Activated T-helper 1 cell treated with anti-CD3 and anti-CD28 coated beads, Interleukin-2, amount 50 U/mL, for 16 hours (primary cell): ENCODE measurements at places on chromosomes 4 and X.
A peak's percentile ranks its signal among the peaks of the same experiment; 100 is the strongest.

- no peak for DNase-seq
These were observed 39.6 kb upstream of the PDLIM5 start for GRCh38 chr4:94412019-94412657.

DNA sequence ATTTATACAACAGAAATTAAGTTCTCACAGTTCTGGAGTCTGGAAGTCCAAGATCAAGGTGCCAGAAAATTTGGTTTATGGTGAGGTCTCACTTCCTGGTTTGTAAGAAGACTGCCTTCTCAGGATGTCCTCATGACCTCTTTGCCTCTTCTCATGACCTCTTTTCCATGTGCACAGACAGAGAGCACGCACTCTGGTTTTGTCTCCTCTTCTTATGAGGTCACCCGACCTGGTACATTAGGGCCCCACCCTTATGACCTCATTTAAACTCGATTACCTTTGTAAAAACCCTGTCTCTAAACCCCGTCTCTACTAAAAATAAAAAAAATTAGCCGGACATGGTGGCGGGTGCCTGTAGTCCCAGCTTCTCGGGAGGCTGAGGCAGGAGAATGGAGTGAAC is 155.9 kb downstream of the KIT start:
- DNase-seq, result no peak

DNA sequence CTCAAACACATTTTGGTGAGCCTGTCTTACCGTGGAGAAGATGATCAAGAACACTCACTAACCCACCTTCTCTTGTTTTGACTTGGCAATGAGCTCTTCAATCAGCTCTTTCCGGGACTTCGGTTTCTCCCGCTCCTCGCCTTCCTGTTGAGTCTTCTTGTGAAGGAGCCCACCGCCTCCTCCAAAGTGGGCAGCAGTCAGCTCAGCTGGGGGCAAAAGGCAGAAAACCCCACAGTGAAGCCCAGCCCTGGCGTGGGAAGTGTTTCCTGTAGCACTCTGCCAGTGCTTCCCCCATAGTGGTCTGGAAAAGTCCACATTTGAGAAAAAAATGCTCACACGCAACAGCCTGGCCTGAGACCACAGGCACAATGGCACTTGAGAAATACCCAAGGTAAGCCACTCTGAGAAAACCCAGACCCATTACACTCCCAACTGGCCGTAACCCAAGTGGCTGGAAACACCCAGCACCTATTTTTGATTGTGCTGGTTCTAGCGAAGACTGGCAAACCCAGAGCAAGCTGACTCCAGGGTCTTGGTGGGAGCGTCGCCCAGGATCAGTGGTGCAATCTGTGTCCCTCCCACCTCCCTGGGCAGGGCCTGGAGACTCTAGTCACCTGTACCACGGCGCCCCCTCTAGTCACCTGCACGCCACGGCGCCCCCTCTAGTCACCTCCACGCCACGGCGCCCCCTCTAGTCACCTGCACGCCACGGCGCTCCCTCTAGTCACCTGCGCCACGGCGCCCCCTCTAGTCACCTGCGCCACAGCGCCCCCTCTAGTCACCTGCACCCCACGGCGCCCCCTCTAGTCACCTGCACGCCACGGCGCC is 8.6 kb downstream of the NOP14 start:
- no peak for DNase-seq

GRCh38 chrX:149871940-149872339 is 9.0 kb upstream of the MAGEA8 start:
- peak; percentile 51 for DNase-seq

DNA sequence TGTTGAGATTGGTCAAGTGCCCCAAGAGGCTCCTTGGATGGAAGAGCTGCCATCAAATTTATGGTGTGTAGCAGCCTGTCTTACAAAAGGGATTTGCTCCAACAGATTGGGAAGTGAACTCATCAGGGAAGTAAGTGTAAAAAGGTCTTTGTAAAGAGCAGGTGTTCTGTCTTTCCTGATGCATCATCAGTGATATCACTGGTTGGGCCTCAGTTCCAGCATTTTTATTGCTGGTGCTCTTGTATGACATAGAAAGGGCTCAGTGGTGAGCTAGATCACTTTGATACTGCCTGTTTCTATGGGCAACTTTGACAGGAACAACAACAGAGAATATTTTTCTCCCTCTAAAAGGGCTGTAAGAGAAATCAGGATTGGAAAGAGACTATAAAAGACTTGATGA is 8.7 kb upstream of the GABRE start:
- DNase-seq, result no peak

- DNase-seq, result no peak
These were observed at the start of gene MMRN1 for GRCh38 chr4:89894649-89895550. Gene MMRN1 (plus strand): TSS chr4:89894854. CDS start chr4:89894972, 118 bp downstream.

- no peak for DNase-seq
These were observed 43.2 kb downstream of the SAT1 start for GRCh38 chrX:23826216-23826615.

- no peak for DNase-seq
These were observed 53.5 kb downstream of the FAM114A1 start for GRCh38 chr4:38921151-38921550.

DNA sequence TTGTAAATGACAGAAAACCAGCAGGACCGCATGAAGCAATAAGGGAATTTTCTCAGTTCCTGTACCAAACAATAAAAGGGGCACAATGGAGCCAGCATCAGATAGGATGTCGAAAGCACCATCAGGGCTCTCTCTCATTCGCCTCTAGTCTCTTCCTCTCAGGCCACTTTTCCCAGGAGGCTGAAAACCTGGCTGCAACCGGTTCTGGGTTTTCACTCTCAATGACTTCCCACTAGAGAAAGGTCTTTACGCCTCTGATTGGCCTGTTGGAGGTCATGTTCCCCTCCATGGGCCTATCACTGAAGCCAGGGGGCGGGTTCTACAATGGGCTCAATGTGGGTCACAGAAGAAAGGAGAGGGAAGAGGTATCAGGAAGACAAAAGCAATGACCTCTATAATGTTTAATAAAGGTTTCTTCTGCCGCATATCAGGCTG is 29.3 kb downstream of the ZNF827 start:
- DNase-seq, result no peak
